NCI-H226 (cell line): ENCODE measurements at places on chromosomes 13 and 19.

GRCh38 chr19:23071147-23071511, 45.7 kb upstream of the ZNF730 start:
- no peak for DNase-seq

DNA sequence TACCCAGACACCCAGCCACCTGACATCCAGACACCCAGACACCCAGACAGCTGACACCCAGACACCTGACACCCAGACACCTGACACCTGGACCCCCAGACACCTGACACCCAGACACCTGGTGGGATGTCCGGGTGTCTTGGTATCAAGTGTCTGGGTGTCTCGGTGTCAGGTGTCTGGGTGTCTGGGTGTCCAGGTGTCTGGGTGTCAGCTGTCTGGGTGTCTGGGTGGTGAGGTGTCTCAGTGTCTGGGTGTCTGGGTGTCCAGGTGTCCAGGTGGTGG, 18.6 kb downstream of the C19orf12 start:
- DNase-seq, result no peak

DNA sequence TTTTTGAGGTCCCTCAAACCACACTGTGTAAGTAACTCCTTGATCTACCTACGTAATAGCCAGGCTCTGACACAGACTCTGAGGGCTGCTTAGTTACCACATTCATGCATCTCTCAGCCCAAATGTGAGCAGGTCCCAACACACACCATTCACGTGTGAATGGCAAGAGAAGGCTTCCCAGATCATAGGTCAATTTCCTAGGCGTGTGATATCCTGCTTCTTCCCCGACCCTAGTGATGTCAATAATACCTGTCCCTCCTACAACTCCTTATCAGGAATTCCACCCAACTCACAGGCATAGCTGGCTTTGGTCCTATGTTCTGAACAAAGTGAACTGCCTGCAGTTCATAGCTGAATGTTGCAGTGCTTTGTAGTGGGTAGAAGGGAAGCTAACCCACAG, 334.5 kb downstream of the RFC3 start:
- peak; percentile 64 for DNase-seq

- peak; percentile 3 for DNase-seq
These were observed 127.9 kb upstream of the GJB6 start for GRCh38 chr13:20360041-20360491.

DNA sequence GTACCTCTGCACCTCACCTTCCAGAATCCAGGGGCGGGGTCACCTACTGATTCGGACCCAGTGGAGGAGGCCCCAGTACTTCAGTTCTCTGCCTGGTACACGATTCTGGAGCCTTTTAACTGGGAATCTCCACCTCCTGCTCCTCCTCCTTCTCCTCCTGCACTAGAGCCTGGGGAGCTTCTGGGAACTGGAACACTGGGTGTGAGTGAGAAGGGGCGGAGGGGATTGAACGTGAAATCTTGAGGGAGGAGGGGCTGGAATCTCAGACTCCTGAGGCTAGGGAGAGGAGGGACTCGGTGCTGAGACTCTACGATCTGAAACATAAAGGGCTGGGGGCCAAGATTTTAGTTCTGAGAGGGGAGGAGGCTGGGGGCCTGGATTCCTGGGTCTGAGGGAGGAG, at the start of gene KLK8:
TSS of gene KLK8 (minus strand) at position 90 of the 400 bp plus-strand sequence. CDS start 437 bp downstream, outside the sequence.
- DNase-seq, result peak; percentile 68

DNA sequence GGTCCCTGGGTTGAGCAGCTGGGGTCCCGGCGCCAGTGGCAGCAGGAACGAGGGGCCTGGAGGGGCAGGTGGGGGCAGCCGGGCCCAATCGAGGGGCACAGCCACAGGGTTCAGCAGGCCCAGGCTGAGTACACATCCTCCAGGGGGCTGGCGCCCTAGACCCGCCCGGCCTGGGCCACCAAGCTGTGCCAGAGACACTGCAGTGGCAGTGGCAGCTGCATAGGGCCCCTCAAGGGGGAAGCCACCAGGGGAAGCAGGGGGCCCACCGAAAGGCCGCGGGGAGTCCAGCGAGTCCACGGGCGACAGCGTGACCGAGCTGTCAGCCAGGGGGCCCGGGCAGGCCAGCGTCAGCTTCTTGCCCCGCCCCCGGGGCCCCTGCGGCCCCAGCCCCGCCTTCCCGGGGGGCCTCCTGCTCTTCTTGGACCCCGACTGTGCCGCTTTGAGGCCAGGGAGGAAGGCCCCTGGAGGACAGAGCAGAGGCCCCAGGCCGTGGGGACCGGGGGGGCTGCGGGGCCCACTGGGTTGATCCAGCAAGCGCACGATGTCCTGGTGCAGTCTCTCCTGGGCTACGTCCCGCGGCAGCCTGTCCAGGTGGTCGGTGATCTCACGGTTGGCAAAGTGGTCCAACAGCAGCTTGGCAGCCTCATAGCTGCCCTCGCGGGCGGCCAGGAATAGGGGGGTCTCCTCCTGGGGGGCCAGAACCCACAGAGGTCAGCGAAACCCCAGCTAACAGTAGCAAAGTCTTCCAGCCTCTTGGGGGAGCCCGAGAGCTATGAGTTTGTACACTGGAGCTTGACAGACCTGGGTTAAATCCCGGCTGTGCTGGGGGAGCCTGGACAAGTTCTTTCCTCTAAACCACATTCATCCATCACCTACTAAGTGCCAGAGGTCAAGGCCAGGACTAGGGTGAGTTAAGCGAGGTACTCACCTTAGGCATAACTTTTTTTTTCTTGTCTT, 39.5 kb downstream of the NOTCH3 start:
- peak; percentile 19 for DNase-seq

GRCh38 chr19:35751839-35752745, 3.7 kb downstream of the LIN37 start:
- no peak for DNase-seq

GRCh38 chr13:25288966-25289365, 1.7 kb upstream of the MTMR6 start:
- no peak for DNase-seq

GRCh38 chr13:49213997-49214916, 5.9 kb upstream of the MLNR start:
- DNase-seq, result no peak

DNA sequence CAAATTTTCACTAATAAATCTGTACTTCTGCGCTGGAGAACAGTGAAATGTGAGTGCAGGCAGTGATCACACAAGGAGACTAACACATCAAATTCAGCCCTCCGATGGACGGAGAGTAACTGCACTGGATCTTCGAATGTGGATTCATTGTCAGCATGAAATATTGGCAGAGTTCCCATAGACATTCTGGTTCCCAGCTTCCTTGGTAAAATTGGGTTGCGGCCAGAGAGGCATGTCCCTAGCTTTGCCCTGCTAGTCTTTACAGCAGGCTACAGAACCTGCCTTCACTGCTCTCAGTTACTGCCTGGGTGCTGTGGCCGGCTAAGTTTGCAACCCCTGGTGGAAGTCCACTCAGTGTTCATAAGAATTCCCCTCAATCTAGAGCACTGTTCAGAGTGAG, 32.3 kb upstream of the UQCRFS1 start:
- DNase-seq, result no peak

DNA sequence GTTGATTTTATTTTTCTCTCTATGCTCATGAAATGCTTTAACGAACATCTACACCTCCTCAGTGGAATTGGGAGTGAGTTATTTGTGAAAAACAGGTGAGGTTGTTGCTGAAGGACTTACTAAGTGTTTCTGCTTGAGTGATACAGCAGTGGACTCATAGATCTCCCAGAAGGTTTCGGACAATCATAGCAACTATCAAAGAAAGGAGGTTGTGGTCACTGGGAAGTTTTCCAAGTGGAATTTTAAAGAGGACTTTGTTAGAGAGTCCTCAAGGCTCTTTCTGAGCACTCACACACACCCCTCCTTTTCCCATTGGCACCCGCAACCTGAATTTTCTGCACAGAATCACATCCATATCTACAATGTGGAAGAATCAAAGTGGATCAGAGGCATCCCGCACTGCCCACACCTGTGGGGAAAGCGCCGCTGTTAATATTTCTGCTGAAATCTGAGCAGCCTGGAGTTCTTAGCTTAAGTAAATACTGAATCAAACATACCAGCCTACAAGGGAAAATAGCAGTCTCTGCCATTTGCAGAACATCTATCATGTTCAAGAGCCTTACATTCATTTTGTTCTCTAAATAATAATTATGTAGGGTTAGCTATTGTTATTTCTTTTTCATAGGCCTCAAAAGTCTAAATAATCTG, 719.4 kb downstream of the DIAPH3 start:
- DNase-seq, result no peak
